Fibroblast of lung (primary cell): ENCODE measurements at places on chromosomes 16 and 17. TPM values are rescaled to one million over a fixed set of nuclear protein-coding genes. Genes with fewer than 3 reads are reported as not detected.

The TAT gene
- total RNA-seq: not detected in 2 replicates

The KRT36 gene
- not detected in 2 replicates for total RNA-seq

The CEP112 gene
- total RNA-seq: 5.4 and 7.2 TPM in 2 replicates

The RILP gene
- 11.0 and 12.4 TPM in 2 replicates for total RNA-seq

The DLX3 gene
- total RNA-seq: not detected in 2 replicates

- no peak for DNase-seq
Measured at GRCh38 chr16:84514874-84515835, 10.7 kb upstream of the MEAK7 start.

- DNase-seq: no peak
Measured at GRCh38 chr16:81627729-81628244, 151.3 kb upstream of the PLCG2 start.

DNA sequence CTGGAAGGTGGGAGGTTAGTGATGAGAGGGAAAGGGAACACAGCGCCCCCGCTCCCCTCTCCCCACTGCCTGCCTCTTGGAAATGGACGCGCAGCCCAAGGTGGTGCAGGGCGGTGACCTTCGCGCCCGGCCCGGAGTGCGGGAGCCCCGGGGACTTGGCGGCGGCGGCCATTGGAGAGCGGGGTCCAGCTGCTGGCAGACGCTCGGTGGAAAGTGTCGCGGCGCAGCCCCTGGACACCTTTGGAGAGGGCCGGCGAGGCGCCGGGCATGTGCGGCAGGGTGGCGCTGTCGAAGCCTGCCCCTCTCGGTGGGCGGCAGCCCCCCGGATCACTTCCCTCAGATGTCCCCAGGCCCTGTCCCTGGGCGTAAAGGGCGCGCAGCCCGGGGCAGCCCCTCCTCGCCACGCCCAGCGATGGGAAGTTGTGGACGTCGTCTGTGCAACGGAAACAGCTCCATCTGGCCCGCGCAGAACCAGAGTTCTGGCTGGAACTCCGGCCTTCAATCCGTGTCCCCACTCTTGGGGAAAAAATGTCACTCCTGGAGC is 16.7 kb downstream of the SALL1 start:
- no peak for DNase-seq

DNA sequence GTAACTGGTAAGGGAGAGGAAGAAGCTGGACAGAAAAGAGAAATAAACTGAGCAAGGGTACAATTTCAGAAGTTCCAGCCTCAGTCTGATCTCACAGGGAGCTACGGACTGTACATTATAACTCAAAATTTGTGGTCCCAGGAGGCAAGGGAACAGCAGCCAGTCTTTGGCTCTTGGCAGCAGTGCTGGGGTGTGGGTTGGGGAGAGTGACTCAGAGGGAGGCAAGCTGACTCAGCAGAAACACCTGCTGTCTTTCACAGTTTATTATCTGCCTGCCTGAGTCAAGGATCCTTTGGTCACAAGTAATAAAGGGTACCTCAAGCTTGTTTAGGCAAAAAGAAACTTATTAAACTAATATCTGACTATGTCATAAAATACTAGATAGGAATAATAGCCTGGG is 73.5 kb upstream of the KIF2B start:
- DNase-seq: peak; percentile 69

GRCh38 chr17:32155896-32156295 is 13.6 kb downstream of the RHOT1 start:
- DNase-seq: no peak

GRCh38 chr17:51029568-51030463 is 90.9 kb downstream of the SPAG9 start:
- DNase-seq: peak; percentile 73
